NCI-H187 (cell line): ENCODE measurements at places on chromosomes 11 and 22.

- DNase-seq = no peak
Measured at GRCh38 chr11:624705-625635, at the start of gene CDHR5. CDHR5 (minus strand) TSS chr11:624955; CDS start chr11:624902, 53 bp downstream.

DNA sequence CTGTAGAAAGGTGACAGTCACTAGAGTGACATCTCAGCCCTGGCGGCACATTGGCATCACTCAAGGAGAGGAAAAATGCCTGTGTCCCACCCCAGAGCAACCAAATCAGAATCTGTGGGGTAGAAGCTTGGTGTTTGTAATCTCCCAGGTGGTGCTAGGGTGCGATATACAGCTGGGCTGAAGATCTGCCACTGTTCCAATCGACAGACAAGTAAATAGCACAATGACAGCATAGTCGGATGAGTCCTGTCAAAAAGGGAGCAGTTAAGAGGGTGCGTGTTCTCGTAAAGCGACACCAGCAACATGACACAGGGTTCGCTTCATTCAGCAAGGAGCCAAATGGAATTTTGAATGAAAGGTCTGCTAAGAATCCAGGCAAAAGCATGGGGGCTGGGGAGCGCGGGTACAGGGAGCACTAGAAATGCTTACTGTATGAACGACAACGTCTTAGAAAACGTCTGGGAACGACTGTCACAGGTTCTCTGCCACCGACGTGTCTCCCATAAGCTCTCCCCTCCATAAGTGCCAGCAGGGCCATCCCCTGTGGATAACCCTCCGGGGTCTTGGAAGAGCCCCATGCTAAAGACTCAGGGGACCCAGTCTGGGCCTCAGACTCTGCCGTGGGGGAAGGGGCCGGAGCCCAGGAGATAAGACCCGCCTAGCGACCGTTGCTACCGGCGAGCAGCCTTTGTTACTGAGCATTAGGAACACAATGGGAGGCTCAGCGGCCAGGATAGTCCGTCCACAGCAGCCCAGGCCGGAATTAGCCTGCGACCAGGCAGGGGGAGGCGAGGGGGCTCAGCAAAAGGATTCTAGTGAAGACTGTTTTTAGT, 20.8 kb downstream of the ADA2 start:
- peak; percentile 16 for DNase-seq

- DNase-seq = no peak
Measured at GRCh38 chr22:46731246-46732040, 6.6 kb downstream of the CERK start.

- DNase-seq = no peak
Measured at GRCh38 chr11:117570701-117571100, 226.3 kb downstream of the DSCAML1 start.

DNA sequence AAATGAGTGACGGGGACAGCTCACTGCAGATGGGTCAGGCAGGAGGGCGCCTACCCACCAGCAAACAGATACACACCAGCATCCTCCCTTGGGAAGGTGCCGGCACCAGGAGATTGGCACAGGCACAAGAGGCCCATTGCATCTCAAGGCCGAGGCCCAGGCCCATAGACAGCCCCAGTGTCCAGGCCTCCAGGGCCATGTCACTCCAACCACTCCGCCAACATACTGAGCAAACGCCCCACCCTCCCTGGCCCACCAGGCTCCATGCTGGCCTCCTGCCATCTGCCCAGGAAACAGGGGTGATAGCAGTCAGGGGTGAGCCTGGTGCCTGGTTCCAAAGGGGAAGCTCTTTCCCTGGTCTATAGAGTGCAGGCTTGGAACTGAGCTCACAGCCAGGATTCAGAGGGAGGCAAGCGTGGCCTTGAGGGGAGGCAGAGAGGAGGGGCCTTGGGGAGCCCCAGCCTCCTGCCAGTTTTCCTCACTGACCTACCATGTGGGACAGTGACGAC, 34.7 kb downstream of the PISD start:
- no peak for DNase-seq

DNA sequence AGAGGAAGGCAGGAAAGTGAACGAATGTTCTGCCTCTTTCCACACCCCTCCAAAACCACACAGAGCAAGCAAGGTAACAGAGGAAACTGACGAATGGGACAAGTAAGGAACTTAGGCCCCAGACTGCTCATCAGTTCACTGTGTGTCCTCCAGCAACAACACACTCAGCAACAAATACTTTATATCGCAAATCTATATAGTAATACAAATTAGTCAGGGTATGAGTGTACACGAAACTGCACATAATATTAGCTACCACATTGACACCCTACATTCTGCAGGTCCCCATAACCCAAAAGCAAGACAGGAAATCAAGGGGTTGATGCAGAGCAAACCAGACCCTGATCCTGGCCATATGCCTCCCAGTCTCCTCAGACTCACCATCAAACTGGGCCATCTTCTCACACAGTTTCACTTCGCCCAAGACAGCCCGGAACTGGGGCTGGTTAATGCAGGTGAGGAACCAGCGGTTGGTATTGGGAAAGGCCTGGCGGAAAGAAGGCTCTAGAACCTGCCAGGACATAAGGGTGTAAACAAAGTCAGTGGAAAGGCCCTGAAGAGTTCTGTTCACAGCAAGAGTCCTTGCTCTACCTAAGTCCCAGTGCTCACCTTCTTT, 6.6 kb downstream of the EEF1G start:
- no peak for DNase-seq

GRCh38 chr11:76690736-76691135, 20.2 kb upstream of the LRRC32 start:
- DNase-seq = no peak

GRCh38 chr11:119371778-119372182, 9.7 kb downstream of the USP2 start:
- DNase-seq = no peak

DNA sequence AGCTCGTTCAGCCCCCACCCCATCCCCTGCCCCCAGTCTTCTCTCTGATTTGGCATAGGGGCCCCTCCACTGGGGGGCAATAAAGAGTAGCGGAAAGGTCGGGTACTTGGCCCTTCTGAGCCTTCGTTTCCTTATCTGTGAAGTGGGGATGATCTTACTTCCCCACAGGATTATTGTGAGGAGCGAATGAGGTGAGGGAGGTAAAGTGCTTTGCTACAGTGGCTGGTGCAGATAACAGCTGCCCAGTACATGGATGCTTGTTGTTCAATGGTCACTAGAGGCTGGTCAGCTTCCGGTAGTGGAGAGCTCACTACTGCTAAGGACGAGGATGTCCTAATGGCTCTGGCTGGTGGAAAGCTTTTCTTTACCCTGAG, 101.2 kb downstream of the CEP164 start:
- DNase-seq = no peak

DNA sequence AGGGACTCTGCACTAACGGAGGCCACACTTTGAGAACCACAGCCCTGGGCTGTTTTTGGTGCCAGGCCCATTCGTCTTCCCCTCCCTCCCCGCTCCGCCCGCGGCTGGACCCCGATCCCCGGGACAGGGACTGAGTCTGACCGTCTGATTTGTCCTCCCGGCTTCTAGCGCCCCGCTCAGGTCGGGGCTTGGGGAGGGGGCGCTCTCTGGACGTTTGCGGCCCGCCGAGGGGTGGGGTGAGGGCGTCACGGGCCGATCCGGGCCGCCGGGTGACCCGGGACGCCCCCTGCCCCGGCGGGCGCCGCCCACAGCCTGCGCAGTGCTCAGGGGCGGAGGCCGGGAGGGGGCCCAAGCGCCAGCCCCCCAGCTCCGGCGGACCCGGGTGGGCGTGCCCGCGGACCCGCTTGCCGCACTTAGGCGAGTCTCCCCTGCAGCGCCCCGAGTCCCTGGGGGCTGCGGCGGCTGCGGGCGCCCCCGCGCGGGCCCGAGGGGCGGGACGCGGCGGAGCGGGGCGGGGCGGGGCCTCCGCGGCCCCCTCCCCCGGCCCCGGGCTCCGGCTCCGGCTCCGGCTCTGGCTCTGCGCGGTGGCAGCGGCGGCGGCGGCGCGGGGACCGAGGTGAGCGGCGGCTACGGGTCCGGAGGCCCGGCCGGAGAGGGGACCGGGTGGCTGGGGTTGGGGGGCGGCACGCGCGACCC, 33.7 kb upstream of the PRR5 start:
- DNase-seq = no peak

- no peak for DNase-seq
Measured at GRCh38 chr11:72525466-72525865, 91.1 kb upstream of the CLPB start.
